ENCODE measurements at places on chromosomes 3 and 15. TPM values are rescaled to one million over a fixed set of nuclear protein-coding genes. Genes with fewer than 3 reads are reported as not detected.

Gene MITF
- 66.0 TPM for total RNA-seq

Gene COL6A6
- total RNA-seq = 59.8 TPM

Gene AMOTL2
- total RNA-seq = 66.9 TPM

Gene SCG5
- not detected for total RNA-seq

Gene LEKR1
- 4.8 TPM for total RNA-seq

Gene CA12
- 0.29 TPM for total RNA-seq

Gene SYNPR
- not detected for total RNA-seq

Gene RAB6B
- total RNA-seq = 0.29 TPM

Gene CHRNA7
- total RNA-seq = 9.1 TPM

Gene TGM4
- total RNA-seq = not detected

Gene AADACL2
- not detected for total RNA-seq

Gene MUC13
- 0.51 TPM for total RNA-seq

Gene DOCK3
- 0.29 TPM for total RNA-seq

Gene IQCF5
- not detected for total RNA-seq

Gene GOLGA6L22
- not detected for total RNA-seq

Gene HACL1
- total RNA-seq = 27.9 TPM

Data from uterus (tissue), 4 donors.